Stimulated activated CD4-positive, alpha-beta T cell treated with anti-CD3 and anti-CD28 coated beads, Interleukin-4, amount 100 ng/mL, for 48 hours (primary cell): ENCODE measurements at places on chromosomes 12 and 14.
A peak's percentile ranks its signal among the peaks of the same experiment; 100 is the strongest.

DNA sequence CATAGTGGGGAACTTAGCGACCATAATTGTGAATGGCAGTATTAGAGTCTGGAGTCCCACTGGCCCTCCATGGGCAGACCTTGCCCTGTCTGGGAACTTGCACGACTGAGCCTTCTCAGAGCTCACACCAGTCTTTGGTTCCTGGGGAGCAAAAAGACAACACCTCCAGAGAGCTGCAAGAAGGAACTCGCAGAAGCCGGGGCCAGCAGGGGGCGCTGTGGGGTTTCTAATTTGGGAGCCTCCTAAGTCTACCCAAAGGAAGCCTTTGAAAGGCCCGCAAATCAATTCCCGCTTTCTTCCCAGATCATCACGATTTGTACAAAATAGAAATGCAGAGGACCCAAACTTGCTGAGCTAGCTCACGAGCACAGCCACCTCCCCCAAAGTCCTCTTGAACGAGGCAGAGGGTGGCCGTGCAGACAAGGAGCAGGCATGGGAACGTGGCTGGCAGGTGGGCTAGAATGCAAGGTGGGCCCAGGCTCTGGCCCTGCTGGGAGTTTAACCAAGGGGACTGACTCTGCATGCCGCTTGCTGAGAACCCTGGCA lies 46.3 kb upstream of the FBXO21 start:
- DNase-seq = peak; percentile 71

DNA sequence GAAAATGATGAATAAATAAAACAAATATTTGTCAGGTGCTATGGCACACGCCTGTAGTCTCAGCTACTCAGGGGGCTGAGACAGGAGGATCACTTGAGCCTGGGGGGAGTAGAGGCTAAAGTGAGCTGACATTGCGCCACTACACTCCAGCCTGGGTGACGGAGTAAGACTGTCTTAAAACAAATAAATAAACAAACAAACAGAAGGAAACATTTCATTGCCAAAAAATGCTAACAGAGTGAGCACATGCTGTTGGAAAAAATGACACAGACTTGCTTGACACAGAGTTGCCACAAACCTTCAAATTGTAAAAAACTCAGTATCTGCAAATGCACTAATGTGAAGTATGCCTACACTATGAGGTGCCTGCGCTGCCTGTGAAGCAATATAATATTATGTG lies 50.8 kb upstream of the AP4S1 start:
- DNase-seq = no peak

- no peak for DNase-seq
Observed at GRCh38 chr12:124509300-124509675, 58.1 kb downstream of the NCOR2 start.

DNA sequence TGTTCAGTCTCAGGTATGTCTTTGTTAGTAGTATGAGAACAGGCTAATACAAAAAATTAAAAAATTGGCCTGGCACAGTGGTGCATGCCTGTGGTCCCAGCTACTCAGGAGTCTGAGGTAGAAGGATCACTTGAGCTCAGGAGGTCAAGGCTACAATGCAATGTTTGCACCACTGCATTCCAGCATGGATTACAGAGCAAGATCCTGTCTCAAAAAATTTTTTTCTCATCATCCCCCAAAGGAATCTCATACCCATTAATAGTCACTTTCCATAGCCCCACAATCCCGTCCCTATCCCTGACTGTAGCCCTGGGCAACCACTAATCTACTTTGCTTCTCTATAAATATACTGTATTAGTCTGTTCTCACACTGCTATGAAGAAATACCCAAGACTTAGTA lies 57.8 kb downstream of the TTC8 start:
- no peak for DNase-seq

- DNase-seq = no peak
Observed at GRCh38 chr12:53120685-53121525, 17.6 kb downstream of the SOAT2 start.

- DNase-seq = no peak
Observed at GRCh38 chr14:69066396-69067171, 86.3 kb downstream of the DCAF5 start.

DNA sequence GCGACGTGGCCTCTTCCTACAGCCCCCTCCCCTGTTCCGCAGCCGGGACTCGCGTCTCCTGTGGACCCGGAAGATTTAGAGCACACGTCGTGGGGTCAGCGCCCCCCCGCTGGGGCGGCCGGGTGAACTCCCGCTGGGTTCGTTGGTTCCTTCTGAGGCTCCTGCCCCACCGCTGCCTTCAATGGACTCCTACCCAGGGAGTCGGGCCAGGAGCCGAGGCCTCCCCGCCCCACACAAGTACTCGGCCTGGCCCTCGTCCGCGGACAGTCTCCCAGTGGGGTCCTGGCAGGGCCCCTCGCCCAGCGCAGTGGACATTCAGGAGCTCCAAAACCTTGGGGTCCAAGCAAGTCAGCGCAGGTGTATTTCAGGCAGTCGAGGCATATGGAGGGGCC lies 1.2 kb downstream of the MMP17 start:
- DNase-seq = no peak

DNA sequence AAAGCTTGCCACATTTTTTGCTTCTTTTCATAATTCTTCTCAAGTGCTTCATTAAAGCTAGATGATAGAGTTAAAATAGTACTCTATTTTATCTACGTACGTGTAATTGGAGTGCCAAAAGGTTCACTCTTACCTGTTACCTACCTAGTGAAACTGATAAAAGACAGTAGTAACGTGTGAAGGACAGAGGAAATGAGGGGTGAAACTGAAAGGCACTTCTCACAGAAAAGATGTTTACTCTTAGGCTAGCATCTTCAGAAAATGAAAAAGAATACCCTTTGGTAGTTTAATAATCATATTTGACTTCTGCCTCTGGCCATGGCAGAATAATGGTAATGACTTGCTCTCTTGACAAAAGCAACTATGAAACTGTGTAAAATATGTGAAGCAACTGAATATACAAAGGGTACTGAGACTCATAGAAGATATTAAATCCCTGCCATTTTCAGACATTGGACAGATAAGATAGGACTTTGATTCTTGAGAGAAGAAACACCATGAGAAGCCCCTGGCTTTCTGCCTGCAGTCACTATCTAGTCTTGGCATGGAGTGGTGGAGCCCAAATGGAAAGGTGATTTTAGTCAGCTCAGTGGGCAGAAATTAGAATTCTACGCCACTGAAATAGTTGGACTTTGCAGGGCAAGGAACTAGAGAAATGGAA lies 6.3 kb upstream of the EVL start:
- DNase-seq = no peak

- no peak for DNase-seq
Observed at GRCh38 chr12:85835426-85836196, 598 bp downstream of the RASSF9 start.

DNA sequence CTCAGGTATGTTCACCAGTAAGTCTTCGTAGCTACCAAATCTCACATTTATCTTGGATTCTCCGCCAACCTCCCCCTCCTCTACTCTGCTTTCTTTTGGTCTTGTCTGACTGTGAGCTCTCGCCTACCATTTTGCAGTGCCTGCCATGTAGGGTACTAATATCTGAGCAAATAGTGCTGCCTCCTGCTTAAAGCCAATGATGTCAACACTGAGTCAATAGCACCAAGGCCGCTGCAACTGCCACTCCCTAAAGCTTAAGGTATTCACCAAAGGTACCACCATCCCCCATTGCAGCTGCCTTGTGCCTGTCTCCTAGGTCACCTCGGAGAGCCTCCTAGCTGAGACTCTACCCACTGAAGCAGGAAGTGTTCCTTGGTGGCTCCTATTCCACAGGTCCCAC lies 114.8 kb upstream of the FUT8 start:
- DNase-seq = no peak

DNA sequence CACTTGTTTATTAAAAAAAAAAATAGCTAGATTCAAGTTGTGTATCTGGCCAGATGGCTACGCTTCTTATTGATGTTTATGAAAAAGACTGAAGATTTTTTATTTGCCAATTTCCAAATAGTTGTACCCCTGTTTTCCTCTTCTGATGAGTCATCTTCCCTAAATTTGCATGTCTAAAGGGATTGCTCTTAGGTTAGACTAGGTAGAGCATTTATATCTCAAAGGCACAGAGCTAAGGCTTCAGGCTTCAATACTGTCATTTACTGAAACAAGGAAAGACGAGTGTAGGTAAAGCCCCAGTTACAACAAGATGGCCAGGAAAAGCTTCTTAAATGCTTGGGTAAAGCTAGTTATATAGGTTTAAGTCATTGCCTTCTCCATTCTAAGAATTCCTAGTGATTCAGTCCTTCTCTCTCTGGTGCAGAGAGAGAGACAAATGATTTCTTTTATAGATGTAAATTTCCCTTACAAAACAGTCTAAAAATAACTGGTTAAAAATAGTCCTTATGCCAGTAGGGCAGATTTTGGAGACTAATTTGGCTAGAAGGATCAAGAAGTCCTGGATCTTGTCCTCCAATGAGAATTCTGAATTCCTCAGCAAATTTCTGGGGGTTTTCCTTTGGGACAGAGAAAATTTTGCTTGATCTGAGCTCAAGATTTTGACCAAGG lies 26.1 kb downstream of the LEMD3 start:
- DNase-seq = no peak

DNA sequence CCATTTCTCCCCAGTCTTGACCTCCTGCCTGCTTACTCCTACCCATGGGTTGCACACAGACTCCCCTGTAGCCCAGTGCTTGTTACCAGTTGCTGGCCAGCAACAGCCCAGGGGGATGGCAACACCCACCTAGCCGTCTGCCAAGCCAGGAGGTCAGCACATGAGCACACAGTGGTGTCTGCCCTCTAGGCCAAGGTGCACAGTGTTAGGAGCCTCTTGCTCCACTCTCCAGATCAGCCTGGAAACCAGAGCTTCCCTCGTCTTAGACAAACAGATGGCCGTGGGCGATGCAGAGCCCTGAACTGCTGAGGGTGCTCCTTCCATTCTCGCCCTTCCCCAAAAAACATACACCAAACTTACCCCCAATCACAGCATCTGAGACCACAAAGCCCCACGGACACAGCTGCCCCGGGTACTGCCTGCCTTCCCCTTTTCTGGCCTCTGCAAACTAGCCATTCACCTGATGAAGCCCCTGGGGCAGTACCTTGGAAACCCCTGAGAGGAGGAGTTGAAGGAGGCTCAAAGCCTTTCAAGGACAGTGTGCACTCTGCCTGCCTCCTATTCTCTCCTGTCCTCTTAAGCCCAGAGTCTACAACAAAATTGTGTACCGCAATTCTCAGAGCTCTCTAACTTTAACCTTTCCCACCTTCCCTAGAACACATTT lies 1.0 kb upstream of the GPD1 start:
- no peak for DNase-seq

DNA sequence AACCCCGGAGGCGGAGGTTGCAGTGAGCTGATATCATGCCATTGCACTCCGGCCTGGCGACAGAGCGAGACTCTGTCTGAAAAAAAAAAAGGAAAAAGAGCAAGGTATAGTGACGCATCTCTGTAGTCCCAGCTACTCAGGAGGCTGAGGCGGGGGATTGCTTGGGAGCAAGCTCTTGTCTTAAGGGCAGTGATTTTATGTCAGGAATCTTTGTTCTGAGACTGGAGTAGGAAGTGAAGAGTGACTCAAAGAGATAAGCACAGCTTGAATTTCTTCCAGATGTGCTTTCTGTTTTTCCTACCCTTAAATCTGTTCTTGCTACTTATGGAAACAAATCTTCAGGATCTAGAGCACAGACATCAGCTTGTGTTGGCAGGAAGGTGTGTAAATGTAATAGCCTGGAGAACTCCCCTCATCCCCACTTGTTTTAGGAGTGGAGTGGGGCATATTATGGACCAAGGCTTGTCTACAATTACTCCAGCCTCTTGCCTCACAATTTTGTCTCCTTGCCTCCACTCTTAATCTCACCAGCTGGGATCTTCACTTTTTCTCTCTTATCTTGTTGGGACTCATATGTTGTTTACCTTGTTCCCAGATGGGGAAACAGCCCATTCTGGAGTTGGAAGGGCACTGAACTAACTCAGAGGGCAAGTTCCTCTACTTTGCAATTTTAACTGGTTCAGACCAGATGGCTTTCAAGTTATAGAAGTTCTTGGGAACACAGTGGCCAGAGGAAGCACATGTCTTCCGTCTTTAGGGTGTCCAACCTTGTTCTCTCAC lies 7.5 kb downstream of the TMED2 start:
- no peak for DNase-seq

- DNase-seq = no peak
Observed at GRCh38 chr14:42335918-42336317, 729.2 kb downstream of the LRFN5 start.

DNA sequence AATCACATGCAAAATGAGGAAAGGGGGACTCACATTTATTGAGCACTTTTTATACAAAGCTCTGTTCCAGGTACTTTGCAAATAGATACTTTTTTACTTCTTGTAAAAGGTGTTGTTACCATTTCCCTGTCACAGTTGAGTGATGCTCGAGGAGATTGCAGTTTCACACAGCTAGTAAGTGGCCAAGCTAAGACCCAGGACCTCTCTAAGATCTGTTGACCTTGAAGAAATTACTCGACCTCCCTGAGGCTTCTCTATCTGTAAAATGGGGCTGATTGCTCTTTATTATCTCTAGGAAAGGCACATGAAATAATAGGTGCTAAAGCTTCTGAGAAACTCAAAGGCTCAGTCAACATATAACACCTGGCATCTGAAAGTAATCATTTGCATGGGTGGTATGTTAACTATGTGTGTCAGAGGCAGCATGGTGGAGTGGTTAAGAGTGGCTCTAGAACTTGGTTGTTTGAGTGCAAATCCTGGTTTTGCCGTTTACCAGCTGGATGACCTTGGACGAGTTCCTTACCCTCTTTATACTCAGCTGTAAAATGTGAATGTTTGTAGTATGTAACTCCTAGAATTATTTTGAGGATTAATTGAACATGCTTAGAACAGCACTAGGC lies 41.5 kb downstream of the IFT81 start:
- no peak for DNase-seq

DNA sequence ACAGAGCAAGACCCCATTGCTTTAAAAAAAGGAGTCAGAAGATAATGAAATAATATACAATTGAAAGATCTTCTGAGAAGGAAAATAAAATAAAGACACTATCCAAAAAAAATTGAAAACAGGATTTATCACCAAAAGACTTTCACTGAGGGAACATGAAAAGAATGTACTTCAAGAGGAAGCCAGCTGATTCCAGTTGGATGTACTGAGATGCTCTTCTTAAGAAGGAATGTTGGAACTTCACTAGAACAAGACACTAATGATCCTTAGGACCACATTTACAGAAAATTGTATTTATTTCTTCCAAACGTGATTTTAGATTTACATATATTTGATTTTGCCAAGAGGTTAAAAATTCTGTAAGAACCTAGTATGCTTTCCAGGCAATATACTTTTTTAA lies 65.6 kb upstream of the CNOT2 start:
- DNase-seq = no peak

DNA sequence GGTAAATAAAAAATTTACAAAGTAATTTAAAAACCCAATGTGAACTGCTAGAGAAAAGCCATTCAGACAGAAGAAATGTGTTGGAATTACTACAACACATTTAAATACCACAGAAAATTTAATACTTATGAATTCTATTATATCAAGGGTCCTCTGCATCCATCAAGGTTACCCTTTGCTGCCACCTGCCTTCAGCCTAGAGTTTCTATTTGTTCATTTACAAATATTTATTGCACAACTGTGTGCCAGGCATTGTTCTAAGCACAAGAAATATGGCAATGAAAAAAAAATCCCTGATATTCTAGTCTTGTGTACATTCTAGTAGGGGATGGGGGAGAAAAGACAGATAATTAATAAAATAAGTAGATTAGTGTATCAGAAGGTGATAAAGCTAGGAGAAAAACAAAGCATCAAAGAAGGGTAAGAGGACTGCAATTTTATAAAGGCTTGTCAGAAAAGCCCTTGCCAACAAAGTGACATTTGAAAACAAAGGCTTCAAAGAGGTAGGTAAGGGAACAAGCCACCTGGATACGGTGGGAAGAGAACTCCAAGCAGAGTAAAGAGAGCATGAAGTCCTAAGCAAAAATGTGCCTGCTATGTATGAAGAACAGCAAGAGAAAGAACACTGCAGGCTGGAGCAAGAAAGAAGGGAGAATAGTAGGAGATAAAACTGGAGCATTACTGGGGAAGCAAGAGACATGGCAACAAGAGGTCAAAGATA lies 59.1 kb upstream of the SLC6A13 start:
- DNase-seq = no peak
